ENCODE measurements at places on chromosomes 2 and 18.

DNA sequence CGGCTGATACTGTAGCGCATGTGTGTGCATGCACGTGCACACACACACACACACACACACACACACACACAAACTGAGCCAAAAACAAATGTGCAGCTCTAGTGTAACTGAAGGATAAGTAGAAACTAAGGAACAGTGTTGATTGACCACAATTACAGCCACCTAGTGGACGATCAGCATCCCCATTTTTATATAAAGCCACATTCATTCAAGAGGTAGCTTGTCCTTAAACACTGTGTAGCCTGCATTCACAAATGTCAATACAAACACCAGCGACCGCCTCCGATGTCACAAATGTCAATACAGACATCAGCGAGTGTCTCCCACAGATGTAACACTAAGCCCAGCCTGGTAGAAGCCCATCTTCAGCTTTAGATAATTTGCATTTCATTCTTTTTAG, 167.4 kb downstream of the PTGR3 start:
- DNase-seq, result peak; percentile 39

- no peak for DNase-seq
These were observed 8.6 kb downstream of the XRCC5 start for GRCh38 chr2:216117561-216118340.

- no peak for DNase-seq
These were observed 67.5 kb upstream of the SCG2 start for GRCh38 chr2:223669453-223670225.

DNA sequence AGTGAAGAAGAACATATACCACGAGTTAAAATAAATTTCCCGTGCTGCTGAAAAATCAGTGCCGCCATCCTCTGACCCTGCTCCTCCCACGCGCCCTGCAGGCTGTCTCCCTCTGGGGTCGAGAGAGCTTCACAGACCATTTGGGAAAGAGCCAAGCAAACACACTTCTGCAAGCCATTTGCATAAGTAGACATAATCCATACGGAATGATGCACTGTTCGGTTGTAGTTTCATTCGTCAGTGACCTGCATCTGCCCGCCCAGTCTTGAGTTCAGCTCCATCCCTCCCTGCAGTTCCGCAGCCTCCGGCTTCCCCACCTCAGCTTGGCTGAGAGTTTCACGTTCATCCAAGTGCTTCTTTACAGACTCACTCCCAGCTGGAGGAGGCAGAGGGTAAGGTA, 69.6 kb downstream of the TRAPPC12 start:
- DNase-seq, result no peak

DNA sequence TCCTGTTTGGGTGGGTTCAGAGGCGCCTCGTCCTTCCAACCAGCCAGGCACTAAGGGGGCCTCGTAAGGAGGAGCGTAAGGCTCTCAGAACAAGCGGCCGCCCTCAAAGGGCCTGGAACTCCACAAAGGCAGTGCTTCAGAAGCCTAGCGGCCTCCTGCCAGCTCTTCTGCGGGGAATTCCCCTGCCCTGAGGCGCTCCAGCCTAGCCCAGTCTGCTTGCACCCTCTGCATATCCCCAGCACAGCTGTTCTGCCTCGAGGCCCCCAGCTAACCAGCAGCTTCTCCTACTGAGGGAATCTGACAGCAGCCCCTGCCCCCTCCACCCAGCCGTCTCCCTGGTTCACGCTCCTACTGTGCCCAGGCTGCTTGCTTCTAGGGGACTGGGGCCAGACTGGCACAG, 265.9 kb downstream of the TFCP2L1 start:
- DNase-seq, result no peak

GRCh38 chr2:168315331-168316072, 68.1 kb upstream of the STK39 start:
- DNase-seq, result no peak

DNA sequence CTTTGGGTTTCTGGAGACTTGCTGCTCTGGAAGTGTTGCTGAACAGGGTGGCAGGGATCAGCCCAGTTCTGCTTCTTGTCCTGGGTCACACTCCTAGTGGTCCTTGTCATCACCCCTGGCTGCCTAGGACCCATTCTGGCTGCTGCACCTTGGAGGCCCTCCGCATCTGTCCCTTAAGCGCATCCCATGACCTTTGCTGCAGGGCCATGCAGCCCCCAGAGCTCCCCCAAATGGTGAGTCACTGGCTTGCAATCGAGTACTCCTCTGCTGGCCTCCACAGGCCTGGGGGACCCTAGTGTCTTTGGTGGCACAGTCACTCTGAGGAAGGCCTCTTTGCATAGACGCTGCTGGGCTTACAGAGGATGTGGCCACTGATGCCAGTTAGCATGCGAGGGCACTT, 188.5 kb downstream of the ASB1 start:
- DNase-seq, result no peak

All from GM03348 (cell line).